Activated CD4-positive, CD25-positive, alpha-beta regulatory T cell treated with anti-CD3 and anti-CD28 coated beads, Interleukin-2, amount 50 U/mL, for 24 hours (primary cell): ENCODE measurements at places on chromosomes 4 and X.

GRCh38 chr4:10326075-10326474 is 131.2 kb downstream of the ZNF518B start:
- ATAC-seq = no peak

DNA sequence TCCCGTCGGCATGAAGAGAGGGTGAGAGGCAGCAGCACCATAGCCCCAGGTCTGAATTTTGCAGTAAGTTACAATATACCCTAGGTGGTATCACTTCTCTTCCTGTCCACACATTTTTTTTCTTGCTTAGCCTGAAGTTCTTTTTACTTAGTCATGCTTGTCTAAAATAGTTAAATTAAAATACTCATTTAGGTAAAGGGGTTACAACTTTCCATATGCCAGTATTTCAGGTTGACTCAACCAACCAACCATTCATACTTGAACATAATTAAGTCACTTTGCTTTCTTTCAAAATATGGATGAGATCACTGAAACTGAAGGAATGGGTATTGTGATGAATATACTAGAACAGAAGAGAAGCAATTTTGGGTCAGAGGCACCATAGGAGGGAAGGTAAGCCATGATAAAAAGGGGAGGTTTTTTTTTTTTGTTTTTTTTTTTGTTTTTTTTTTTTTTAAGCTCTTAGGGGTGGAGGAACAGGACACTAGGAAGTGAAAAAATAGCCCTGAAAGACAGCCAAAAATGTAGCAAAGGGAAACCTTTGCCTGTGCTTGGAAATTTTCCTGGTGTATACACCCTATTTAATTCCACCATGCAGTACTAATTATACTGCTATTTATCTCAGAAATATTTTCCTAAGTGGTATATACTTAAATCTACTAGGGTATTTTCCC is 41.8 kb downstream of the RPS6KA3 start:
- peak; percentile 93 for ATAC-seq

GRCh38 chr4:74364652-74365491 is at the start of gene EREG:
Gene EREG, plus strand, starts transcription at chr4:74365145. Its CDS starts 164 bp downstream, at chr4:74365309.
- peak; percentile 20 for ATAC-seq

GRCh38 chr4:182018691-182019090 is 224.5 kb upstream of the TENM3 start:
- ATAC-seq = no peak

- ATAC-seq = no peak
Measured at GRCh38 chr4:111937368-111937767, 207.9 kb upstream of the FAM241A start.

DNA sequence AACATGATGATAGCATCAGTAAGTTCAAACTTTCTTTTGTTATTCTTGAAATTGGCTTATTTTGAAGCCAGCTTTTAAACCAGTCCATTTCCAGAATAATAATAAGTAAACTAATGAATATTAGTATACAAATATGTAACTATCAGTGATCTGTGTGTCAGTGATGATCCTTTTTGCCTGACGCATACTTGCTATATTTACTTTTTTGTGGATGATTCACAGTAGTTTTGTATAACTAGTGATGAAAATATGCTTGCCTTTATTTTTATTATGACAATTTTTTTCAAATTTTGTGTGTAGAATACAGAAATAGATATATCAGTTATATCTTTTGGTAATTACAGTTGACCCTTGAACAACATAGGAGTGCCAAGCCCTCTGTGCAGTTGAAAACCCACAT is 49.5 kb downstream of the USP53 start:
- ATAC-seq = no peak

GRCh38 chr4:186729856-186730255 is 6.2 kb upstream of the FAT1 start:
- no peak for ATAC-seq

DNA sequence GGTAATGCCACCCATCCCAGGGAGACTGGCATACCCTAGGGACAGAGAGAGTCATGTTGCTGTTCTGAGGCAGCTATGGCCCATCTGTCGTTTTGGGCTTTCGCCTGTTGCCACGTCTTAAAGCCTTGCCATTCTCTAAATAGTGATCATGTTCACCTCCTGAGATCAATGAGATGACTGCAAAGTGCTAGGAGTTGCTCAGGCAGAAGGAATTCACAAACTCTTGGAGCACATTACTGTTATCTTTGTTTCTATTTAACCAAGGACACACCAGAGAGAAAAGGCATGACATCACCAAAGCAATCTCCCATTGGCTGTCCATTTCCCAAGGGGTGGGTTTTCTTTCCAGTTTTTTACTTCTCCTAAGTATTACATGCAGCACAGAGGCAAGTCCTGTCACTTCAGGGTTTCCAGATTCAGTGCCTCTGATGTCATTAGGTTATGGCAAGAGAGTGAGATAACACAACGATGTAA is 37.1 kb upstream of the SETD7 start:
- ATAC-seq = no peak

GRCh38 chrX:138067415-138067814 is 501.5 kb downstream of the ZIC3 start:
- ATAC-seq = no peak

- ATAC-seq = no peak
Measured at GRCh38 chrX:74211911-74212310, 92.1 kb upstream of the ZCCHC13 start.

DNA sequence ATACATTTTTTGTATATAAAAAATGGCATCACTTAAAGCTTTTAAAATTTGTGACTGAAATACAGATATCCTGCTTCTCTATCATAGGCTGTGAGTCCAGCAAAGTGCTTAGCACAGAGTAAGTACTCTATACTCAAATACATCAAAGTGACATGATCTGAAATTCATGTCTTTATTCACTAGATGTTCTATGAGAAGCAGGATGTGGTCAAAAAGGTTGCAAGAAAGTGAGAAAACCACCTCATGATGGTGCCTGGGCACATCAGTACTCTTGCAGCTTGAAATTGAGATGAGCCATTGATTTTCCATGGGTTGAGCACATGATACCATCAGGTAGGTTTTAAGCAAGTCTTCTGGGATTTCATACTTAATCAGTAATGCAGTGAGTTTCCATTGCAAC is 20.4 kb upstream of the SFRP2 start:
- peak; percentile 82 for ATAC-seq

GRCh38 chr4:85498068-85498733 is 23.3 kb downstream of the ARHGAP24 start:
- ATAC-seq = peak; percentile 73

- ATAC-seq = no peak
Measured at GRCh38 chr4:88078579-88078978, 71.1 kb downstream of the PKD2 start.

DNA sequence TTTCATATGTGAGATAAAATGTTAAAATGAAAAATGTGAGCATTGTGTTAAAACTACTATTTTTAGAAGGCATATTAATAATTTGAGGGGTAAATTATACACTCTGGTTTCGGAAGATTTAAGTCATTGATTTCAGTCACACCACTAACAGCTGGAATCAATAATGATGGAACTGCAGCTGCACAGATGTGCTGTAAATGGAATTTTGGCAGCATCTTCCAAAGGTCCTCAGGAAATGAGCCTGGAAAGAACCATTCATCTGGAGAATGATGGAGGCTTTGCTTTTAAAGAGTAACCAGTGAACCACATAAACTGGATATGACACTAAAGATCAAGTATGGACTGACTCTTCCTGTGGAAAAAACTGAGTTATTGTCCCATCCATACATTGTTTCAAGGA is 759.0 kb upstream of the EPHA5 start:
- ATAC-seq = no peak

GRCh38 chr4:172287117-172287516 is 473.9 kb downstream of the GALNTL6 start:
- no peak for ATAC-seq
